ENCODE measurements at places on chromosomes 4 and X.

DNA sequence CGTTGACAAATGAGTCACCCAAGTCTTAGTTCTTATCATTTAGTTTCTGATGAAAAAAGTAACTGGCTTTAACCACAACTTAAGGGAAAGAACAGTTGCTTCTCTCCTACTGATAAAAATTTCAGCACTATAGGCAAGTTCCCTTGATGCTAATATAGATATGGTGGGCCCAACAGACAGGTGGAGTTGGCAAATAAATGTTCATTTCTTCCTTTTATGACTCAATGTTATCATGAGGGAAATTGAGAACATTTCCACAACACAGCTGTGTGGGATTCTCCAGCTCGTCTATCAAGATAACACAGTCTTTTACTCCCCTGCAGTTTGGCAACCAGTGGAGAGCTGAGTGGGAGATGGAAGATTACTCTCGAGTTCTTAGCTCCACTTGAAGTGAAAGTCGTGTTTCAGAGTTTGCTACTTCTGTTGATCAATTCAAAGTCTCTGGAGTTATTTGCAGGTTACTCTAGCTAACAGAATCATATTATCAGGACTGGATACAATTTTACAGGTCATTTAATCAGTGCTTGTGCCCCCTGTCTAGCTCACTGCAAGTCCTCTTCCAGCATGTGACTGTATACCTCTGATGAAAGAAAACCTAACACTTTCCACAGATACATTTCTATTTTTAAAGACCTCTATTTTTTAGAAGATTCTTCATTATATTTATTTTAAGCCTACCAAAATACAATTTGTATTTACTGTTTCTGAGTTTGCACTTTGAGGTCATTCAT is 270.6 kb upstream of the GK2 start:
- DNase-seq, result no peak

GRCh38 chr4:155559915-155560314 is 106.7 kb upstream of the GUCY1A1 start:
- no peak for DNase-seq

- no peak for DNase-seq
Measured at GRCh38 chr4:109472343-109472761, 38.7 kb downstream of the SEC24B start.

DNA sequence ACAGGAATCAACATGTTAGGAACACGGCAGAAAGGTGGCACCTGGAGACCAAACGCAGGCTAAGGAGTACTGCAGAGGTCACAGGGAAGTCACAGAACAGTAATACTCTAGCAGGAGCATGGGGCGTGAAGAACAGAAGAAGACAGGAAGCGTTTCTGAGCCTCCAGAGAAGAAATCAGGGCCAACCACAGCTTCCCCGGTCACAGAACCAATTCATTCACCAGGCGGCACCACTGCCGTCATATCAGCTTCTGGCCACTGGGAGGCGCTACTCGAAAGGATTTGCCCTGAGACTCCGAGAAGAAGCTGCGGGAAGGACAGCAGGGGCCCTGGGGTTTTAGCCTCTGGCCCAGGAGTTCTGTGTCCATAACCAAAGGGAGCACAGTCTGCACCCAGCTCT is 78.0 kb upstream of the DRD5 start:
- peak; percentile 37 for DNase-seq

GRCh38 chr4:149956678-149957077 is 121.6 kb upstream of the DCLK2 start:
- no peak for DNase-seq

Data from stimulated activated CD4-positive, alpha-beta T cell treated with anti-CD3 and anti-CD28 coated beads, Interleukin-1b, Interleukin-23, amount 100 ng/mL, for 1 hour (primary cell).